ENCODE measurements at places on chromosomes 7 and 10. TPM values are rescaled to one million over a fixed set of nuclear protein-coding genes. Genes with fewer than 3 reads are reported as not detected.

ITPRID1 gene
- polyA plus RNA-seq, result not detected

- H3K27me3 ChIP-seq, result no peaks in the 10 kb centered on the region
- no peak overlapping the region for H3K27ac ChIP-seq
- no peak for DNase-seq
- H3K36me3 ChIP-seq, result no peaks in the 10 kb centered on the region
- H3K4me3 ChIP-seq, result no peak overlapping the region
Measured at GRCh38 chr7:87709258-87709657, 81.1 kb downstream of the RUNDC3B start.

- H3K4me1 ChIP-seq, result no peaks in the 10 kb centered on the region
- no peaks in the 10 kb centered on the region for H3K27me3 ChIP-seq
- no peak overlapping the region for H3K27ac ChIP-seq
- no peak overlapping the region for H3K4me3 ChIP-seq
Measured at GRCh38 chr7:143257501-143257900, 5.7 kb upstream of the GSTK1 start.

GRCh38 chr7:50358041-50358705 is 53.7 kb downstream of the IKZF1 start:
- H3K4me1 ChIP-seq, result no peaks in the 10 kb centered on the region
- no peaks in the 10 kb centered on the region for H3K36me3 ChIP-seq
- no peak for DNase-seq
- H3K4me3 ChIP-seq, result no peak overlapping the region
- H3K27me3 ChIP-seq, result no peaks in the 10 kb centered on the region

GJD4 gene
- not detected for polyA plus RNA-seq
